ENCODE measurements at places on chromosomes 2 and 18.

- H3K27ac ChIP-seq = peak overlapping the region; percentile 56
- no peaks in the 10 kb centered on the region for H3K27me3 ChIP-seq
- peak; percentile 57 for DNase-seq
- peak overlapping the region; percentile 4 for H3K4me3 ChIP-seq
- H3K4me1 ChIP-seq = peaks cover 34% of the 10 kb centered on the region
- H3K36me3 ChIP-seq = peaks cover 4% of the 10 kb centered on the region
These were observed 21.9 kb upstream of the MGAT5 start for GRCh38 chr2:134231965-134232340.

- no peak overlapping the region for H3K4me3 ChIP-seq
- peaks cover 70% of the 10 kb centered on the region for H3K36me3 ChIP-seq
- no peak overlapping the region for H3K27ac ChIP-seq
- no peaks in the 10 kb centered on the region for H3K27me3 ChIP-seq
- DNase-seq = no peak
These were observed 60.8 kb downstream of the ABCG8 start for GRCh38 chr2:43899589-43899988.

GRCh38 chr2:143815082-143815481 is 685.9 kb downstream of the ARHGAP15 start:
- H3K27ac ChIP-seq = no peak overlapping the region
- no peak overlapping the region for H3K4me3 ChIP-seq
- no peaks in the 10 kb centered on the region for H3K27me3 ChIP-seq
- DNase-seq = no peak

DNA sequence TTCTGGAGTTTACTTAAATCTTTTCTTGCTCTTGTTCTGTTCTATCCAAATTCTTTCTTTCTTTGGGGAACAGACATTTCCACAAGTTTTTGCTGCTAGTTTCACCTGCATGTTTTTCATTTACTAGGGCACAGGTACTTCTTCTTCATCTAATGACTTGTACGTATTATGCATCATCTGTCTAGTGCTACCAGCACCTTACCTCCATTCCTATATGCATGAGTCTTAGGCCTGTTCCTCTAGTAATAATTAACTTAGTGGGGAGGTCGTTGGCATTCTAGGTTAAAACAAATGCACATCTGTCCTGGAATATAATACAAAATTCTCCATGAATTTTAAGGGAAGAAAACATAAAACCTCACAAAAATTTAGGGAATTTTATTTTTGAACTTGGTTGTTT is 164.5 kb upstream of the STON1 start:
- no peak for DNase-seq
- no peak overlapping the region for H3K4me3 ChIP-seq
- no peaks in the 10 kb centered on the region for H3K27me3 ChIP-seq
- no peak overlapping the region for H3K27ac ChIP-seq
- peaks cover 9% of the 10 kb centered on the region for H3K4me1 ChIP-seq

DNA sequence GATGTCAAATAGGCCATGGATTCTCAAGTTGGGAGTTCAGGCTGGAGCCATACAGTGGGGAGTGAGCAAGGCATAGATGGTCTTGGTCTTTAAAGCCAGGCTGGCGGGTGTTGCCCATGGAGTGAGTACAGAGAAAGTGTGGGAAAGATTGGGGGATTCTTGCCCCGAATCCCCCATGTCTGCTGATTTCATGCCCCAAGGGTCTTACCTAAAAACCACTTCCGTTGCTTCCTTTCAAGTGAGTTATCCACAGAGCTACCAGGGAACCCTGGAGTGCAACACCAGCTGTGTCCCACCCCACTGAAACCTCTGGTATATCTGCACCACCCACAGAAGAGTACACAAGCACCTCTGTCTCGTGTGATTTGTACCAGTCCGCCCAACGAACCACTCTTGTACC is 31.4 kb downstream of the FHOD3 start:
- H3K27ac ChIP-seq = no peak overlapping the region
- H3K4me3 ChIP-seq = no peak overlapping the region
- no peaks in the 10 kb centered on the region for H3K27me3 ChIP-seq
- no peaks in the 10 kb centered on the region for H3K36me3 ChIP-seq
- H3K4me1 ChIP-seq = no peaks in the 10 kb centered on the region

DNA sequence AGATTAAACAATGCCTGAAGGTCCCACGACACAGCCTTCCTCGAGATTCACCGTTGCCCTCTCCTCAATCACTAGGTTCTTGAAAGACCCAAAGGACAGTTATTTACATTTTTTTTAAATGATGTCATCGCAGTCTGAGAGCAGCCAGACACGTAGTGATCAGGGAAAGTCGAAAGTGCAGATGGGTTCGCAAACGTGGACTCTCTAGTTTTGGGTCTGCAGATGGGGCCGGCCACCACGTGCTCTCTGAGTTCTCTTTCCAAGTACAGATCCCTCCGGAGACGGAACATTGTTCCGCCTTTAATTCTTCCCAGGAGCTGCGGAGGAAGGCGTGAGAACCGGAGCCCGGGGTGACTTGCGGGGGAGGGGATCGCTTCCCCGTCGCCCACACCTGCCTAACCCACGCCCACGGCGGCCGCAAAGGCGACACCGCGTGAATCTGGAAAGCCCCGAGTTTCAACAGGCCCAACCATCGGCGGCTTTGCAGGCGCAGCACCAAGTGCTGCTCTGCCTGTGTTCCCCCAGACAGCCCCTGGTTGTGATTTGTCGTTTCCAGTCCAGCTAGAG is 54.3 kb downstream of the PKDCC start:
- no peak overlapping the region for H3K4me3 ChIP-seq
- DNase-seq = peak; percentile 23
- H3K36me3 ChIP-seq = no peaks in the 10 kb centered on the region
- no peak overlapping the region for H3K27ac ChIP-seq
- peaks cover 12% of the 10 kb centered on the region for H3K4me1 ChIP-seq
- H3K27me3 ChIP-seq = no peaks in the 10 kb centered on the region

DNA sequence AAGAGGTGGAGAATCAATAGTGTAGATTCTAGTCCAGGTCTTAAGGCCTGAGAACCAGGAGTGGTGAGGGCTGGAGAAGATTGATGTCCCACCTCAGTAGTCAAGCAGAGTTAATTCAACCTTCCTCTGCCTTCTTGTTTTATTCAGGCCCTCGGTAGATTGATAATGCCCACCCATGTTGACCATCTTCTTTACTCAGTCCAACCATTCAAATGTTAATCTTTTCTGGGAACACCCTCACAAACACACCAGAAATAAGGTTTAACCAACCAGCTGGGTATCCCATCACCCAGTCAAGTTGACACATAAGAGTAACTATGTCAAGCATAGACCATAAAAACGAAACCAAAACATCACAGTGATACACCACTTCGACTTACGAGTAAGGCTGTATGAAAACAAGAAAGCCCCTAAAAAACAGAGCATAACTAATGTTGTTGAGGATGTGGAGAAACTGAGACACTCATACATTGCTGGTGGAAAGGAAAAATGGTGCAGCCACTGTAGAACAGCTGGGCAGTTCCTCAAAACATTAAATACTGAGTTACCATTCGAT is 57.5 kb downstream of the SLC35F5 start:
- no peak overlapping the region for H3K27ac ChIP-seq
- H3K4me1 ChIP-seq = no peaks in the 10 kb centered on the region
- no peak overlapping the region for H3K4me3 ChIP-seq
- DNase-seq = no peak

- no peaks in the 10 kb centered on the region for H3K4me1 ChIP-seq
- DNase-seq = no peak
- no peak overlapping the region for H3K27ac ChIP-seq
- no peaks in the 10 kb centered on the region for H3K27me3 ChIP-seq
- H3K36me3 ChIP-seq = no peaks in the 10 kb centered on the region
- H3K4me3 ChIP-seq = no peak overlapping the region
These were observed 585.4 kb upstream of the ID2 start for GRCh38 chr2:8096484-8096883.

DNA sequence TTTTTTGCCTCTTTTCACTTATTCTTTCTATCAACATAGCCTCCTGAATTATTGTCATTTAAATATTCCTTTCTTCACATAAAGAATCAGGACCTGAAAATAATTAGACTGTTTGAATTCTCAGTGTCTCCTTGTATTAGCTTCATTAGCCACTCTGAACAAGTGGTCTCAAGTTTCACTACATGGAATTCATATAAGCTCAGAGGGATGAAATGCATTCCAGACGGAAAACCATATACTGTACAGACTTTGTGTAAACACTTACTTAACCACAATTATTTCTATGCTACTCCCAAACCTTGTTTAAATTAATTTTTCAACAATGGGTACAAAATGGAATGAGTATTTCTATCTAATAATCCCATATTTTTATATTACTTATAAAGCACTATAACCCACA is 53.4 kb downstream of the CHN1 start:
- no peak overlapping the region for H3K4me3 ChIP-seq
- no peak overlapping the region for H3K27ac ChIP-seq
- DNase-seq = peak; percentile 62
- peaks cover 15% of the 10 kb centered on the region for H3K4me1 ChIP-seq
- H3K27me3 ChIP-seq = no peaks in the 10 kb centered on the region
- H3K36me3 ChIP-seq = no peaks in the 10 kb centered on the region

GRCh38 chr18:77016936-77017335 is 115.6 kb downstream of the MBP start:
- no peak overlapping the region for H3K4me3 ChIP-seq
- H3K4me1 ChIP-seq = no peaks in the 10 kb centered on the region
- H3K36me3 ChIP-seq = peaks cover 11% of the 10 kb centered on the region
- no peak overlapping the region for H3K27ac ChIP-seq

DNA sequence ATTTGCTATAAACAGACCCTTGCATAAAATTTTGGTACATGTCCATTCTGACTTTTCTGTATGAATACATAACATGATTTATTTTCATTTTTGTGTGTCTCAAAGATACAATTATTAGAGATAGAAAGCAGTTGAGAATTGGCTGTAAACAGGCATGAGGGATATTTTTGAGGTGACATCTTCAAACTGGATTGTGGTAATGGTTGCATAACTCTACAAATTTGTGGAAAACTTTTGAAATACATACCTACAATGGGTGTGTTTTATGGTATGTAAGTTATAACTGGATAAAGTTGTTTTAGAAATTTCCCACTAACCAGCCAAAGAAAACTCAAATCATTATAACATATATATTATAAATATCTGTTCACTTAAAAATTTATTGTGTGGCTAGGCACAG is 39.6 kb downstream of the GREB1L start:
- no peaks in the 10 kb centered on the region for H3K27me3 ChIP-seq
- H3K4me1 ChIP-seq = no peaks in the 10 kb centered on the region
- H3K36me3 ChIP-seq = no peaks in the 10 kb centered on the region
- no peak for DNase-seq

DNA sequence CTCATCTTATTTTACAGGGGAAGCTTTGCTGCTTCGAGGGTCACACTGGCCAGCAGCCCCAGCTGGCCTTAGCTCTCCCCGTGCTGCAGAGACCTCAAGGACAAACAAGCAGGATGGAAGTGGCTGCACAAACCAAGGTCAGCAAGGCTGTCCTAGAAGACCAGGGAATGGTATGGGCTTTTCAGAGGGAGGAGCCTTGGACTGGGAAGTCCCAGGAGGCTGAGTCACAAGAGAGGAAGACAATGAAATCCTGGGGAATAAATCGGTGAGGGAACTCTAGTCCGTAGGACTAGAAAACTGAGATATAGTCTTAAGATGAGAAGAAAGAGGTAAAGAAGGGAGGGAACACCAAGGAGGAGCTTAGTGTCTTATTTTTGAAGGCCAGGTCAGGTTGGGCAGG is 15.7 kb downstream of the CREG2 start:
- no peaks in the 10 kb centered on the region for H3K4me1 ChIP-seq
- H3K27me3 ChIP-seq = no peaks in the 10 kb centered on the region
- no peak for DNase-seq
- H3K36me3 ChIP-seq = no peaks in the 10 kb centered on the region
- H3K27ac ChIP-seq = no peak overlapping the region
- no peak overlapping the region for H3K4me3 ChIP-seq

- H3K36me3 ChIP-seq = no peaks in the 10 kb centered on the region
- no peak overlapping the region for H3K27ac ChIP-seq
- H3K27me3 ChIP-seq = no peaks in the 10 kb centered on the region
- H3K4me3 ChIP-seq = no peak overlapping the region
- peaks cover 23% of the 10 kb centered on the region for H3K4me1 ChIP-seq
These were observed 53.3 kb downstream of the DTNB start for GRCh38 chr2:25620077-25620476.

DNA sequence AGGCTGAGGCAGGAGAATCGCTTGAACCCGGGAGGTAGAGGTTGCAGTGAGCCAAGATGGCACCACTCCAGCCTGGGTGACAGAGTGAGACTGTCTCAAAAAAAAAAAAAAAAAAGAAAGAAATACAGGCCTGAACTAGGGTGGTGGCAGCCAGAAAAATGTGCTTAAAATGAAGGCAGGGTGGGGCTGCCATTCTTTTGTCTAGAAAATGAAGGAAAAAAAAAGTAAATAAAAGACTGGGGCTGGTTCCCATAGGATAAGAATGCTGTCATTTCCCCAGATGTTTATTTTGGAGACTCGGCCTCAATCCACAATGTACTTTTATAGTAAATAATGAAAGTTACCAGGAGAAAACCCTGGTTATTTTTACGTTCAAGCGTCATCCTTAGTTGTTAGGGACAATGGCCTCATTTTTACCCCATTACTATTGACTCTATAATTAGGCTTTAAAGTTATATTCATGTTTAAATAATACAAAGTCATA is 58.9 kb downstream of the ATP8B1 start:
- H3K27me3 ChIP-seq = no peaks in the 10 kb centered on the region
- DNase-seq = peak; percentile 64
- peaks cover 49% of the 10 kb centered on the region for H3K4me1 ChIP-seq
- peaks cover 6% of the 10 kb centered on the region for H3K36me3 ChIP-seq

- H3K4me1 ChIP-seq = peaks cover 11% of the 10 kb centered on the region
- no peak overlapping the region for H3K4me3 ChIP-seq
- peak; percentile 85 for DNase-seq
- H3K27ac ChIP-seq = peak overlapping the region; percentile 22
- H3K27me3 ChIP-seq = no peaks in the 10 kb centered on the region
- no peaks in the 10 kb centered on the region for H3K36me3 ChIP-seq
These were observed 362.6 kb upstream of the ID2 start for GRCh38 chr2:8319219-8319618.

DNA sequence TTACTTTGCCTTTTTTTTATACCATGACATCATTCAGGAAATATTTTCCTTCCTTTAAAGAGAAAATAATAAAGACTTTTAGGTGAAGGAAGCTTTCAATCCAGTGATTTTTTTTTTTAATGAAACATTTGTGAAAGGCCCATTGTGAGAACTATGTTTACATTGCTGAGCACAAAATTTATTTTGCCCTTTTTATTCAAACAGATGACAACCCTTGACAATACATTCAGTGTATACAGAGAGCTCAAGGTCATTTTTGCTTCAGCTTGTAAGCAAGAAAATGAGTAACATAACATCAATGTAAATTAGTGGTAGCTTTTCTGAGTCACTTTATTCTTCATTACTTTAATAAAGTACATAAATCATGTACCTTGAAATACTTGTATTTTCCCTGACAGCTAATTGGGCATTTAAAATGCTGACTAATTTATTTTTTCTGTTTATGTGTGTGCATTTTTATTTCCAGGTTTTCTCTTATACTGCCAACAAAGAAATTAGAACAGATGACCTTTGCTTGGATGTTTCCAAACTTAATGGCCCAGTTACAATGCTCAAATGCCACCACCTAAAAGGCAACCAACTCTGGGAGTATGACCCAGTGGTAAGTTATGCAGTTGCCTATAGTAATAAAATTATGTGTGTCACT is 121.6 kb downstream of the GALNT1 start:
- H3K36me3 ChIP-seq = no peaks in the 10 kb centered on the region
- no peaks in the 10 kb centered on the region for H3K27me3 ChIP-seq
- H3K4me3 ChIP-seq = no peak overlapping the region
- peaks cover 15% of the 10 kb centered on the region for H3K4me1 ChIP-seq

- no peak overlapping the region for H3K4me3 ChIP-seq
- H3K27ac ChIP-seq = no peak overlapping the region
- no peak for DNase-seq
- H3K4me1 ChIP-seq = no peaks in the 10 kb centered on the region
- no peaks in the 10 kb centered on the region for H3K36me3 ChIP-seq
- 0 out of 2 replicates have a peak, but pooled peaks cover 4% of the 10 kb centered on the region for H3K27me3 ChIP-seq
These were observed 494.6 kb upstream of the MYT1L start for GRCh38 chr2:2825516-2826208.

GRCh38 chr2:240502430-240503121 is 55.2 kb downstream of the ANKMY1 start:
- H3K27me3 ChIP-seq = no peaks in the 10 kb centered on the region
- H3K36me3 ChIP-seq = no peaks in the 10 kb centered on the region
- H3K4me3 ChIP-seq = no peak overlapping the region
